MV-4-11 (cell line): ENCODE measurements at places on chromosomes 7 and 10.

- DNase-seq, result peak; percentile 53
Observed at GRCh38 chr7:50349963-50350944, 45.7 kb downstream of the IKZF1 start.

- DNase-seq, result no peak
Observed at GRCh38 chr10:59910867-59911266, 4.5 kb upstream of the CCDC6 start.

- DNase-seq, result no peak
Observed at GRCh38 chr7:150564006-150564405, 3.2 kb upstream of the GIMAP4 start.

GRCh38 chr7:137695494-137695893 is 151.3 kb downstream of the DGKI start:
- DNase-seq, result no peak

DNA sequence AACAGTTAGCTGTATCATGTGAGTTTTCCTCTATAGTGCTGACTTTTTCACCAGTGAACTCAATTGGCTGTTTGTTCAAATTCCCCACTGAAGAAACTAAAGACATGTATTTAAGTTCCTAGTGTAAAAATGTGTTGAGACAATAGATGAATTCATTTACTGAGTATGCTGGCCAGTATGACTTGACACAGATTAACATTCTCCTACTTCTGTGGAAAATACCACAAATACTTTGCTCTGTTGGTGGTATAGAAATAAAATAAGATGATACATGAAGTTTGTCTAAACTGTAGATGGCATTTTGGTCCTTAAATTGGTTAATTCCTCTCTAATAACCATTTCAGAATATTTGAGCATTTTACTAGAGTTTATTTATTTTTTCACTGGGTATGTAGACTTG is 227.7 kb upstream of the TEX47 start:
- DNase-seq, result no peak

- DNase-seq, result peak; percentile 33
Observed at GRCh38 chr7:16055263-16055976, 365.9 kb downstream of the CRPPA start.

DNA sequence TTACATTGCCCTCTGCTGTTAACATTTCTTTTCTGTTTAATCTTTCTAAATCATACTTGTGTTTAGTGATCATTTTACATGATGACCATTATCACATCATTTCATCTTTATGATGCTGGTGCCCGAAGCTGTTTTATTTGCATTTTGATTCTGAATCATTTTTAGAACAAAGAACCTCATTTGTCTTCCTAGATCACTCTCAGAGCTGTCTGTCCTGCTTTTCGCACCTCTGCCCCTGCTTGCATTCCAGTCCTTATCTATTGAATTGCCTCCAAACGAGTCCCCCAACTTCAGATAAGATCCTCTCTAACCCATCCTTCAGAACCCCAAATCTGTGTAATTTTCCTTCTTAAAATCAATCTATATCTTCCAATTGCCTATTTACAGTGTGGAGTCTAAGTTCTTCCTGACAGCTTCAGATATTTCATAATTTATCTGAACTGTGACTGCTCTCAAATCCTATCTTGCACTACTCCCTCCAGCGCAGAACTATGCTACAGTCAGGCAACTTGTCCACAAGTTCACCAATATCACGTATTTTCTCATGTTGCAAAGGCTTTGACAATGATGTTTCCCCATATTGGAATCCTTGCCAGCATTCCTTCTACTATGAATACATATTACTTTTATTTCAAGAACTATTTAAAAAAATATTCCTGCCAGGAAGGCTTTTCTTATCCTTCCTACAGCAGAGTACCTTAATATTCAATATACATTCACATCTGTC is 346.5 kb upstream of the CACNA2D1 start:
- DNase-seq, result no peak

DNA sequence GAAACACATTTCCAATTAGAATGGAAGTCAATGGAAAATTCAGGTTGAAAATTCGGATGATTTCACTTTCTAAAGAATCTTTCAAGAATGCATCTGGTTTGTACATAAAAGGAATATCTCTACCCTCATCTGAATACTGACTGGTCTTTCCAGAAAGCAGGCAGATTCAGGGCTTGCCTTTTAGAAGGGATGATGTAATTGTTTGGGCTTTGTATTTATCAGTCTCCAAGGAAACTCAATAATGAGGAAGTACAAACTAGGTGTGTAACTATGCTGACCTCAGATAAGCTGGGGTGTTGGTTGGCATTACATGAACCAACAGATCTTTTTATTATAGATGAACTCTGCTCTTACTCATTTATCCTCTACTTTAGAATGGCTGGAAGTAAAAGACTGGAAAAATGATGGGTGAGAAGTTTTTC is 24.1 kb downstream of the PDLIM1 start:
- DNase-seq, result peak; percentile 87

DNA sequence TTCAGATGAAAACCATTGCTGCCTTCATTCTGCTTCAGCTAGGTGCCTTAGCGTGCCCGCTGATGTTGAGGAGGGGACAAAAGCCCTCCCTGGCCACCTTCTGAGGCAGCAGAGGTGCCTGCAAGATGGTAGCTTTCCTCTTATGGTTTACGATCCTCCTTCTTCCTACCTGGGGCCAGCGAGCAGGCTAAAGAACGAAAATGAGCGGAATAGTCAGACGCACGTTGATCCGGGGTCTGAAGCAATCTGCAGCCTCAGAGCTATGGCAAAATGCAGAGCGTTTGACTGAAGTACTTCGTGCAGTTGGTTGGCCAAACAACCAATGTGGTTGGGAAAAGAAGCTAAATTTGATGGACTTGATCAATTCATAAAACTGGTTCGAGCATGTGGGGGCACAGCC is 95.5 kb downstream of the GATA3 start:
- no peak for DNase-seq

DNA sequence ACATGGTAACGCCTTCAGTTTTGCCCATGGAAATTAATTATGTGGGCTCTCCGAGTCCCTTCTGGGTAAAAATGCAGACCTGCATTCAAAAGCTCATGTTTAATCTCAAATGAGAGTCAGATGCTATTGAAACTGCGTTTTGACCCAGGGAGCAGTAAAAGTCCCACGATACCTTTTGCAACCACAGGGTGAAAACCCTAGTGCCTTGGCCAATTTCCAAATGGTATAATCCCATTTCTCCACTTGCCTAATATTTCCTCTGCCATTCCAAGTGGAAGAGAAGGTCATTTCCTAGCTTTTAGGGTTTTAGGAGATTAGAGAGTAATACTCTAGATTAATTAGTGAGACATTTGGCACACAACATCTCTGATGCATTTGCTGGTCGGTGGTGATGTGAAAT is 132.5 kb downstream of the NRP1 start:
- no peak for DNase-seq

GRCh38 chr10:57145548-57145947 is 784.5 kb upstream of the ZWINT start:
- no peak for DNase-seq

DNA sequence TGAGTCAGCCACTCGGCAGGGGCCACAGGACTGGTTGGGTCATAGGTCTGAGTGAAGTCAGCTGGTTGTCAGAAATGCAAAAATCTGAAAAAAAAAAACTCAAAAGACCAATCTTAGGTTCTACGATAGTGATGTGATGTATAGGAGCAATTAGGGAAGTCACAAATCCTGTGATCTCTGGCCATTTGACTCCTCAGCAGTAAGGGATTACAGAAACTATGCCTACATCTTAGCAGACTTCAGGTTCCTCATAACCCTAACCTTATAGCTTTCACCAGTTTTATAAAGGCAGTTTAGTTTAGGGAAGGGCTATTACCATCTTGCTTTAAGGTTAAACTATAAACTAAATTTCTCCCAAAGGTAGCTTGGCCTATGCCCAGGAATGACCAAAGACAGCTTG is 163.1 kb upstream of the HGF start:
- peak; percentile 58 for DNase-seq

- no peak for DNase-seq
Observed at GRCh38 chr10:23326544-23327307, 17.9 kb downstream of the C10orf67 start.

- DNase-seq, result no peak
Observed at GRCh38 chr7:63070696-63071095, 928.0 kb upstream of the ZNF722 start.

- DNase-seq, result no peak
Observed at GRCh38 chr10:128776673-128777252, 650.5 kb upstream of the MKI67 start.

GRCh38 chr7:138625084-138625848 is 75.9 kb downstream of the SVOPL start:
- DNase-seq, result peak; percentile 61

- DNase-seq, result no peak
Observed at GRCh38 chr7:131139462-131139861, 188.2 kb upstream of the MKLN1 start.

DNA sequence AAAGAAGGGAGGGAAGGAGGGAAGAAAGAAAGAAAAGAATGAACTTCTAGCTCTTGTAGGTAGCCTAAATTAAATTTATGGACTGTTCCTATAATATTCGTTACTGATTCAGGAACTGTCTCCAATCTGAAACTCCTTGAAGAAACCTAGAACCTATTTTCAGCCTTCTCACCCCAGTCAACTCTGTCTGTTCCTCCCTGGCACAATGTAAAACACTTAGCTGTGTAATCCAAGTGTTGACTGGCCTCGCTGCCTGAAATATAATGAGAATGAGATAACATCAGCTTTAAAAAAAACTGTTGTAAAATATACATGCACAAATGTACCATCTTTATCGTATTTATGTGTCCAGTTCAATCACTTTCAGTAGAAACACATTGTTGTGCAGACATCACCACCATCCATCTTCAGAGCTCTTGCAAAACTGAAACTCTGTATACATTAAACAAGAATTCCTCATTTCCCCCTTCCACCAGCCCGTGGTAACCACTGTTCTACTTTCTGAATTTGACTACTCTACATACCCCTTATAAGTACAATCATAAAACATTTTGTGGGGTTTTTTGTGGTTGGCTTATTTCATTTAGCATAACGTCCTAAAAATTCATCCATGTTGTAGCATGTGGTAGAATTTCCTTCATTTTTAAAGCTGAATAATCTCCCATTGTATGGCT is 6.3 kb upstream of the C7orf33 start:
- DNase-seq, result peak; percentile 93

GRCh38 chr7:133682364-133683181 is 429.7 kb downstream of the EXOC4 start:
- no peak for DNase-seq

DNA sequence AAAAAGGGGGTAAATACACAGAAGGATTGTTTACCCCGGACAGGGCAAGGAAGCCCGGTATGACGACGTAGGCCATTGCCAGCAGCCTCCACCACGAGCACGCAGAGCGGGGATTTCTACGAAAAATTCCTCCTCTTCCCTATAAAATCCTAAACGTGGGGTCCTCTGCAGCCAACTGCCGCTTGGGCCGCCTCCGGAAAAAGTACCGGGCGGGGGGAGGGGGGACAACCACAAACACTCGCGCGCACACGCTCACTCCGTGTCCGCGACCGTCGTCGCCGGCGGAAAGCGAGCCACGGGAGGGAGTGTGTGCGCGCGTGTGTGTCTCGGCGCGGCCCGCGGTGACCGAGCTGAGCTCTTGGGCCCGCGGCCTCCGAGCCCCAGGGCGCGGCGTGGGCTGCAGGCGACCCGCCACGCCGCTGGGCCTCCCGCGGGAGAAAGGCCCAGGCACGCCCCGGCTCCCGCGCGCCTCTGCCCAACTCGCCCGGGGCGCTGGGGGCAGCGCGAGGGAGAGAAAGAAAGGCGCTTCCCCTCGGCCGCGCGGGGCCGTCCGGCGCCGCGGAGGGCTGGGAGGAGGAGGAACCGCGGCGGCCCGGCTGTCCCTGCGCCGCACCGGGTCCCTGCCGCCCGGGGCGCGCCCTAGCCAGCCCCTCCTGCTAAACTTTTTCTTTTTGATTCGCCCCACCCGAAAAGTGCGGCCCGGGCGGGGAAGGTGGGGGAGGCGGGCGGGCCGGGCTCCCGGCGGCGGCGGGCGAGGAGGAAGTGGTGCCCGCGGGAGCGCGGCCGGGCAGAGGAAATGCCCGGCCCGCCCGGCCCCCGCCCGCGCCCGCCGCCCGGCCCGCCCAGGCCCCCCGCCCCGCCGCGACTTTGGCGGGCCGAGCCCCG is 1.5 kb downstream of the CTBP2 start:
- peak; percentile 39 for DNase-seq

DNA sequence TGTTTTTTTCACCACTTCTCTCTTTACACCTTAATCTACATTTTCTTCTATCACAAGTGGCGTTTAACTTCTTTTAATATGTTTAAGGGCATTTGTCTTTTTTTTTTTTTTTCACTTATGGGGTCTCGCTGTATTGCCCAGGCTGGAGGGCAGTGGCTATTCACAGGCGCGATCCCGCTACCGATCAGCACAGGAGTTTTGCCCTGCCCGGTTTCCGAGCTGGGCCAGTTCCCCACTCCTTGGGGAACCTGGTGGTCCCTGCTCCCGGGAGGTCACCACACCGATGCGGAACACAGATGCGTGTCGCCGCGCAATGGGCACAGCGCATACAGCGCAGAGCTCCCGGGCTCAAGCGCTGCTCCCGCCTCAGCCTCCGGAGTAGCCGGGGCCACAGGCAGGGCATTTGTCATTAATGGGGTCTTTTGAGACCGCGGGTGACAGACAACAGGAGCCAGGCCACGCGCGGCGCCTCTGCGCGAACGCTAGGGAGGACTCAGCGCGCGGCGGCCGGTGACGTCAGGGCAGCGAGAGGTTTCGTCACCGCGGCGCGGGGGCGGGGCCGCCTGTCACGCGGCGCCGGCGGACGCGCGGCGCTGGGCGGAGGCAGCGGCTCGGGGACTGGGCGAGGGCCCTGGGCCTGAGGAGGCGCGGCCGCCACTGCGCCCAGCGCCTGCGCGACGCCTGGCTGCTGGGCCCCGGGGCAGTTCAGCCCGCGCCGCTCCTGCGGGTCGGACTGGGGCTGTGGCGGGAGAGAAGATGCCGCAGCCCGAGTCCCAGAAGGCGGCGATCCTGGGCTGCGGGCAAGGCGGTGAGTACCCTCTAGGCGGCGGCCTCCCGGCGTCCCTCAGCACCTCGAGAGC is at the start of gene GALNT11:
GALNT11 (plus strand) TSS at position 598 of the 860 bp plus-strand sequence. CDS start 68,554 bp downstream, outside the sequence.
- peak; percentile 71 for DNase-seq

DNA sequence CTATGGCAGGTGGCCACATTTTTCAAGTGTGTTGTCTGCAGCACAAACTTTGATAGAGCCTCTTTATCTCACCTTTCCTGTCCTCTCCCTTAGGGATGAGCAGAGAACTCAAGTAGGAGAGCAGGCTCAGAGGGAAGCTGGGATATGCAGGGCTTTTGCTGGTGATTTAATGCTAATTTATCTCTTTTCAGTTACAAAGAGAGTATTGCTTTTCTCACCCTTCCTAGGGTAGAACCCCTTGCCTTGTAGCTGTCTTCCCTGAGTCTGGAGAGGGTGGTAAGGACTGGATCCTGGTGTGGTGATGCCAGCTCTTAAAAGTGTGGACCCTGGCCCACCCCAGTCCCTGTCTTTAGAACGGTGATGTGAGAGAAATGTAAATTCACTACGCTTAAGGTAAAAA is 1061.4 kb downstream of the TYW1 start:
- no peak for DNase-seq

DNA sequence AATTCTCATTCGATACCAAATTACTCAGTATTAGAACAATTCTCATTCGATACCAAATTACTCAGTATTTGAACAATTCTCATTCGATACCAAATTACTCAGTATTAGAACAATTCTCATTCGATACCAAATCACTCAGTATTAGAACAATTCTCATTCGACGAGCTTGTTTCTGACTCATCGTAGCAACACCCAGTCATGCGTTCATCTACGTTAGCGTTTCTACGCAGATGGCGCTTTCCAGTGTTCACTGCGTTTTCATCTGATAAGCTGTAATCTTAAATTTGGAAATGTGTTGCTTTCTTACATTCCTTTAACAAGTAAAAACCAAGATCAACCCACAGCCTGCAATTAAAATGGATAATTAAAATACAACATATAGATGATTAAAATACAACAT is 276.3 kb downstream of the ZMYND11 start:
- DNase-seq, result no peak

GRCh38 chr10:96648297-96648696 is 61.5 kb upstream of the TM9SF3 start:
- DNase-seq, result no peak
